ENCODE measurements at places on chromosomes 1 and 21.

DNA sequence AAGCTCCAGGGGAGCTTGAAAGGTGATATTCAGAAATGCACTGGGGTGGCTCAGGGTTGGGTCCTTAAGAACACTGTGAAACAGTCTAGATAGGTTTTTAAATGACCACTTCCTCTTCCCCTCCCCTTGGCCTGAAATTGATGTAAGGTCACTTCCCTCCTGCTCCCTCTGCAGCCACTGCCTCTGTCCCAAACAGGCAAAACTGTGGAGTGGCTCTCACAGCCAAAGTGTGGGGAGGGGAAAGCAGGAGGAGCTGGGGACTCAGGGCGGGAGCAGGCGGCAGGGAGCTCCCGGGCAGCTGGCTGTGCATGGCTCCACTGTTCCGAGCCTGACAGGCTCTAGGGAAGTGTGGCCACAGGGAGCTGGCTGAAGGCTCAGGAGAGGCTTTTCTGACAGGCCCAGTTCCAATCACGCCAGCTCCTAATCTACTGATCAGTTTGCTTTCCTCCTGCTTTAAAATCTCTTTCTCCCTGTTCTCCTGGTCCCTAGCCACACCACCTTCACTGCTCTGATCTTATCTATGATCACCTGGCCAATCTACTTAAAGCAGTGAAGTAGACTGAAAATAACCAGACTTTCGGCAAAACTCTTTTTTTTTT, 5.1 kb upstream of the CSRP1 start:
- DNase-seq, result no peak

DNA sequence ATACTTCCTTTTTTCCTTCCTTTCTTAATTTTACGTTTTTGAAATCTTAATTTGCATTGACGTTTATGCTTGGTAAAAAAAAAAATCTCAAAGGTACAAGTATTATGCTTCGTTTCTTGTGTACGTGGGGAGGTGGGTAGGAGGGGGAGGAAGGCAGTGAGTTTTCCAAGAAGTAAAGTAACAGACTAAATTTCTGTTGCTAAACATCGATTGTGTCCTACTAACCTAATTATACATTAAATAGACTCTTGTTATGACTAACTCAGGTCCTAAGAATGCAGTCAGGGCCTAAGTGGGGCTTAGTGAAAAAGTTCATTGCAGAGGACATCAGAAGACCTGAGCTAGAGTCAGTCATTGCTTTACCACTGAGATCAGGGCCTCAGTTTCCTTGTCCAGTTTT, 17.5 kb downstream of the NEK7 start:
- no peak for DNase-seq

DNA sequence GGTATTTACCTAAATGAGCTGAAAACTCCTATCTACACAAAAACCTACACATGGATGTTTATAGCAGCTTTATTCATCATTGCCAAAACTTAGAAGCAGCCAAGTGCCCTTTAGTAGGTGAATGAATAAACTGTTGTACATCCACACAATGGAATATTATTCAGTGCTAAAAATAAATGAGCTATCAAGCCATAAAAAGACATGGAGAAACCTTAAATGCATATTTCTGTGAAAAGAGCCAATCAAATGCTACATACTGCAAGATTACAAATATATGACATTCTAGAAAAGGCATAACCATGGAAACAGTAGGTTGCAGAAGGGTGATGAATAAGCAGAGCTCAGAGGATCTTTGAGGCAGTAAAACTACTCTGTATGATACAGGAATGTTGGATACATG, 23.3 kb downstream of the ABCB10 start:
- DNase-seq, result no peak

DNA sequence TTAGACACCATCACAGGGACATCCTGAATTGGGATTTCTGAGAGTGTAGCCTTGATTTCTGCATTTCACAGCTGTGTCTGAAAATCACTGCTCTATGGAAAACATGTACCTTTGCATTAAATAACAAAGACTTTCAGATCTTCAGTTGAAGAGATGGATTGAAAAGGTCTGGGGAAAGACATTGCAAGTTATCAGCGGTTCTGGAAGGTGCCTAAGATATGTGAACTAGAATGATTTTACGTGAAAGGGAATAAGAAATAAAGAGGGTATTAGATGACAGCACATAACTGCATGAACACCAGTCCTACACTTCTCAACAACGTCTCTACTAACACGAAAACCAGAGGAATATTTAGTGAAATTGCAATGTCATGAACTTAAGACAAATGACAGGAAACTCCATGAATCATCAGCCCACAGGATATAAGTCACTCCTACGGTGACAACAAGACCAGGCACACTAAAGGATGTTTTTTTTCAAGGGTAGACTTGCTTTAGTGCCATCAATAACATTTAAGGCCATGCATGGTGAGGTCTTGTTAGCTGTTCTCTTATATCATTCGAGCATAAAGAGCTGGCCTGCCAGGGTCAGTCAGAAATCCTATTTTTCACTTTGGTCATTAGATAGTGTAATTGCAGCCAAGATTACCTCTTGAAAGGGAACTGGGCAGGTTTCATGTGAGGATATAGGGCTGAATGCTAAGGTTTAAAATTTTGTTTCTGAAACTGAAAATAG, 283.1 kb downstream of the GRIK1 start:
- DNase-seq, result no peak

- no peak for DNase-seq
Observed at GRCh38 chr1:99218572-99218971, 45.7 kb upstream of the PLPPR4 start.

DNA sequence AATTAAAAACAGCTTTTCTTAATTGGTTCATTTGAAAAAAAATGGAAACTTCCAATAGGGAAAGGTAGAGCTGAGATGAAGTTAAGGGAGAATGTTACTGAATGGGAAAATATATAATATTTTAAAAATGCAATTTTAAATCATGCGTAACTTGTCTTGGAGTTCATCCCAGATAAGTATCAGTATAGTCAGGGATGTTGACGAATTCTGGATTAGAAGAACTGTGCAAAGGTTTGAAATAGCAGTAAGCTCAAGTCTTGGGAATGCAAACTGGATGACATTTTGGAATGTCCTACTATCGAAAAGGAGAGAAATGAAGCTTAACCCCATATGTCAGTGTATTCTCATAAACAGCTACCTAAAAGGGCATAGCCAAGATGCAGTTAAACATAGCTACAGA, 4.0 kb upstream of the ST6GALNAC3 start:
- DNase-seq, result no peak

DNA sequence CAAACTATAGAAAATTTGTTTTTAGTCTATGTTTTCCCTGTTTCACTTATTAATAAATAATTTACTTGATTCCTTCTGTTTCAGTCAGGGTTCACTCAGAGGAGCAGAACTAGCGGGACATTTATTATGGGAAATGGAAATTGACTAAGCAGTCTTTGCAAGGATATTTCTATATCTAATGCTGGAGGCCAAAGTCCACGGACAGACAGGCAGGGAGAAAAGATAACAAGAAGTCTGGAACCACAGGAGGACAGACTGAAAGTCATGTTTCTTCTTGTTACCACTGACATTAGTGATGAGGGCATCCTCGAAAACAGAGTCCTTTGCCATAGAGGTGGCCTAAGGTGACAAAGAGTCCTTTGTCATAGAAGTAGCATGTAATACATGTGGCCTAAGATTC, 744.5 kb upstream of the TMPRSS15 start:
- DNase-seq, result no peak

GRCh38 chr21:27132266-27132665, 165.4 kb upstream of the ADAMTS5 start:
- DNase-seq, result no peak
